ENCODE measurements at places on chromosomes 12 and 14.

DNA sequence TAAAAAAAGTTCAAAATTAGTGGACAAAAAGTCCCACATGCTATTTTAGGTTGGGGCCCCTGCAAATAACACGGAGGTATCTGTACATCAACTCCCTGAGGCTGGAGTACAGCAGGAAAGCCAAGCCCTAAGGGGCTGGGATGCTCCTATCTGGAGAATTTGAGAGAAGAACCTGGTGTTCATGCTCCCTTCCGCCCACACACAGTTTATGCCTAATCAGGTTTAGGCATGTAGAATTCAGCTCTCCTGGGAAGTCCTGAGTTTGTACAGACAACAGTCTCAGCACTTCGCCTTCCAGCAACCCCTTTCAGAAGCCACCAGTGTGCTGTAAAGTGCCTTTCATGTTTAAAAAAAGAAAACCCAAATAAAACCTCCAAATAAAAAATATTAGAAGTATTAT, 237.3 kb upstream of the GRIP1 start:
- DNase-seq: no peak

- no peak for DNase-seq
Observed at GRCh38 chr12:132608231-132609171, 1.9 kb downstream of the LRCOL1 start.

GRCh38 chr12:4449851-4450221, 4.2 kb upstream of the FGF6 start:
- DNase-seq: no peak

DNA sequence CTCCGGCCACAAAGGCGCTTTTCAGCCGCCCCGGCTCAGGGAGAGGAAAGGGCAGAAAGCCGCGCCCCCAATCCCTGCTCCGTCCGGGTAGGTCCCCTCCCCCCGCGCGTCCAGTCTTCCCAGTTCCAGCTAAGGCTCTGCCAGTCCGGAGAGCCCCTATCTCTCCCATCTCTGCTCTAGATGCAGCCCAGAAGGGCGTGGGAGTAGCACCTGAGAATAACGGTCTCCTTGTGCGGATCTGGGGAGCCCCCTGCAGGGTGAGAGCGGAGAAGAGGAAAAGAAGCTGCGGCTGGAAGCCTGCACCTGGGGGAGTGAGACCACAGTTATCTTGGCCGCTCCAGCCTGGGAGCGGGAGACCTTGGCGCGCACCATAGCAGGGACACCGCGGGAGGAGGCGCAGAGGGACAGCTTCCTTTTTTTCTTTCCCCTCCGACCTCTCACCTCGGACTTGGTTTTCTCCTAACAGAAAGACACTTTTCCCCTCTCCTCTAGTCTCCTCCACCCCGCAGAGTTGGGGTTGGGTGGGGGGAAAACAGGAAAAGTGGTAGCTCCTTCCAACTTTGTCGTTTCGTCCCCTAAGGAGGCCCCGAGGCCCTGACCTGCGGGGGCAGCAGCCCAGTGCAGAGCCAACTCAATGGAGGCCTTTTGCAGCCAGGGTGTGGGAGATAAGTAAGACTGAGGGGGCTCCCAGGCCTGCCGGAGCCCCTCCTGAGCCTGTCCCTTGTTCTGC, 2.4 kb downstream of the DHH start:
- peak; percentile 64 for DNase-seq

- DNase-seq: no peak
Observed at GRCh38 chr14:69855180-69855832, 23.9 kb upstream of the SMOC1 start.

DNA sequence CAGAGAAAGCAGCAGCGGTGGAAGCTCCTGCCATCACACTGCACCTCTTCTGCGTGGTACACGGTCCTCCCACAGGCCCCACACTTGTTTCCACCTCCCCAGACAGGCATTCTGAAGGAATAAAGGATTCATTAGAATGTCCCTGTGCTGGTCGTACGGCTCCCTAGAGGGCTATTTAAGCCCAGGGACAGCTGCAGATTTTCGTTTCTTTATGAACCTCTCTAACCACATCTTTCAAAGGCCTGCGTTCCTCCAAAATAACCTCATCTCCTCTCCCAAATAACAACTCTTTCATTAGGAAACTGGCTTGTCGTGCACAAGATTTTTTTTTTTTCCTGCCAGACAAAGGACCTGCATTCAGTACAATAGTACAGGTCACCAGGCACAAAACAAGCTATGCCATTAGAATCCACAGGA, 12.7 kb downstream of the CSRP2 start:
- no peak for DNase-seq

GRCh38 chr12:3291939-3292338, 199.1 kb upstream of the PRMT8 start:
- DNase-seq: no peak

GRCh38 chr14:38012056-38012455, 195.6 kb upstream of the SSTR1 start:
- DNase-seq: no peak

GRCh38 chr12:100266585-100266834, 369 bp downstream of the DEPDC4 start:
- DNase-seq: peak; percentile 93

DNA sequence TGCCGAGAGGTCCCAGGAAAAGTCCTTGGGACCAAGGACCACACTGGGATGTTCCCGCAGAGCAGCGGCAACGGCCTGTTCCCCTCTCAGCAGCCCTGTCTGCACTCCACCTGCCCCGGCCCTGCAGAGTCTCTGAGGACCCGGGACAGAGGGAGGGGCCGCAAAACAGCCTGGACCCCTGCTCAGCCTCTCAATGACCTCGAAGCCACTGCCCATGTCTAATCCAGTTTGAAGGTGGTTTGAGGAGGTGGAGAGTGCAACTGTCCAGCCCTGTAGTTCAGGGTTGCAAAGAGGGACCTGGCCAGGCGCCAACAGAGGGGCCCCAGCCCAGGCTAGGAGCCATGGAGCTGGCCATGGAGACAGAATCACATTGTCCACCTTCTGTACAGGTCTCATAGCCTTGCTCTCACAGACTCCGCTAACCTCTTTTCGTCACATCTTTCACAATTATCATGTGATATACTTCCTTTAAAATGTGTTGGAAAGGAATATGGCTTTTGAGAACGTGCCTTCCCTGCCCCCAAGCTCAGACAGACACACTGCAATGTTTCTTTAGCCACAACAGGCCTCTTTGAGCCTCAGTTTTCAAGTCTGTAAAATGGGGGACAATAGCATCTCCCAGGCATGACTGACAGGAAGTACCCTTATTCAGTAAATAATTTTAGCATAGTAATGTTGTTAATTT, 49.3 kb downstream of the ACTN1 start:
- no peak for DNase-seq

GRCh38 chr12:89576572-89577220, 50.8 kb upstream of the POC1B start:
- no peak for DNase-seq

DNA sequence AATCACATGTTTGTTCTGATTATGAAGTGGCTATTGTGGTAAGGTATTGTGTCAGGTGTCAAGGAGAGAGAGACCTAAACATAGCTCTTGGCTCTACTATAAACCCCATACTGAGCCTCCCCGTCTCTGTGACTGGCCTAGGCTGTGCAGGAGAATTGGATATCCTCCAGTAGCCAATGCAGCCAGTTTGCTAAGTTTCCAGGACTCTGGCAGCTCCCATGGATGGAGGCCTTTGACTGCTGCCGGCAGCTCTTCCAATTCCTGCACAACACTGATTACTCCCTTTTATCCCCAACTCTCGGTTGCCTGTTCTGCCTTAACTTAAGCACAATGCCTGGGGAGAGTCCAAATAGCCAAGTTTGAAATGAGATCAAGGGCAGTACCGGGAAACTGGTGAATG, 59.3 kb downstream of the ABCC9 start:
- DNase-seq: no peak

GRCh38 chr12:124423761-124424515, 129.0 kb downstream of the RFLNA start:
- no peak for DNase-seq

GRCh38 chr14:100117633-100118395, 41.6 kb downstream of the DEGS2 start:
- DNase-seq: no peak

GRCh38 chr12:111841236-111841749, 735 bp upstream of the MAPKAPK5 start:
- no peak for DNase-seq

DNA sequence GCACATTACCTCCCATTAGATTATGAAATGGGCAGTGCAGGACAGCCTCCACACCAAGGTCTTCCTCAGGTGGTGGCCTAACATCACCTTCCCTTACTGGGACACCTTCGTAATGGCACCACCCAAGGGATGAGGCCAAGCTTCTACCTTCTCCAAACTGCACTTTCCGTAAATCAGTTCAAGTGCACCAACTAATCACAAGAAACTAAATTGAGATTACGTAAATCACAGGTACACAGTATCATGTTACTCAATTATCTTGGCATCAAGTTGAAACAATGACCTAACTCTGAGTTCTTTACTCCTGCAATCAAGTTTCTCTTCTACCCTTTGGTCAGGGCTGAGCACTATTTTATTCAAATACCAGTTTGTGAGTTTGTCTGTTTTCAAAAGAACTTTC, 13.8 kb downstream of the SLC41A2 start:
- no peak for DNase-seq

- peak; percentile 49 for DNase-seq
Observed at GRCh38 chr12:109868182-109869051, 11.9 kb downstream of the GLTP start.

DNA sequence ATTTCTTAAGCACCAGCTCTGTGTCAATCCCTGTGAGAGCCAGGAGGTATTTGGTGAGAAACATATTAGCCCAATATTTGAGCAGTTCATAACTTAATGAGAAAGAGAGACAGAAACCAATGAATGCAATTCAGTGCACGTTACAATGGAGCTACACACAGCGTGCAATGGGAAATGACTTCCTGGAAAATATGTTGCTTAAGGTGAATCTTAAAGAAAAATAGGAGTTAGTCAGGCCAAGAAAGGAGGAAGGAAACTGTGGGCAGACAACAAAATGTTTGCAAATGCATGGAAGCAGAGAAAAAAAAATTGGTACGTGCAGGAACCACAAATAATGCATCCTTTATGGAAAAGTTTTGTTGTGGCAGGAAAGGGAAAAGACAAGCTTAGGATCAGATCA, 481.7 kb downstream of the BCAT1 start:
- no peak for DNase-seq

DNA sequence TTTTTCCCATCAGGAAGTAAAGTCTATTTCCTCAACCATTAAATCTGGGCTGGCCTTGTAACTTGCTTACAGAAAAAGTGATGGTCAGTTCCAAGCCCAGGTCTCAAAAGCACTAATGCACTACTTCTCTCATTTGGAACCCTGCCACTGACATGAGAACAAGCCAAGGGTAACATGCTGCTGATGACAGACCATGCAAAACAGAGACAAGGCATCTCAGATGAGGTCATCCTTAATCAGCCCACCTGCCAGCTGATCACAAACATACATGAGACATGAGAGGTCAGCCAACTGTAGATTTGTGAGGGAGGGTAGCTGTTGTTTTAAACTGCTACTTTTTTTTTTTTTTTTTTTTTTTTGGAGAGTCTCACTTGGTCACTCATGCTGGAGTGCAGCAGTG, 16.2 kb downstream of the TWF1 start:
- no peak for DNase-seq

GRCh38 chr12:98955284-98955683, 310.2 kb downstream of the APAF1 start:
- DNase-seq: peak; percentile 16

DNA sequence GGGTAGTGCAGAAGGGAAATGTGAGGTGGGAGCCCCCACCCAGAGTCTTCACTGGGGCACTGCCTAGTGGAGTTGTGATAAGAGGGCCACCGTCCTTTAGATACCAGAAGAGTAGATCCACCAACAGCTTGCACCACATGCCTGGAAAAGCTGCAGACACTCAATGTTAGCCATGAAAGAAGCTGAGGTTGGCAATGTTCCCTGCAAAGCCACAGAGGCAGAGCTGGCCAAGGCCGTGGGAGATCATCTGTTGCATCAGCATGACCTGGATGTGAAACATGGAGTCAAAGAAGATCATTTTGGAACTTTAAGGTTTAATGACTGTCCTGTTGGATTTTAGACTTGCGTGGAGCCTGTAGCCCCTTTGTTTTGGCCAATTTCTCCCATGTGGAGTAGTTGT, 468.4 kb upstream of the FOXG1 start:
- DNase-seq: no peak

- DNase-seq: peak; percentile 81
Observed at GRCh38 chr12:14952299-14952921, 9.0 kb downstream of the ARHGDIB start.

GRCh38 chr12:123973552-123974341, 732 bp downstream of the ZNF664 start:
- no peak for DNase-seq

GRCh38 chr14:69044965-69045555, 66.0 kb upstream of the ACTN1 start:
- DNase-seq: no peak

DNA sequence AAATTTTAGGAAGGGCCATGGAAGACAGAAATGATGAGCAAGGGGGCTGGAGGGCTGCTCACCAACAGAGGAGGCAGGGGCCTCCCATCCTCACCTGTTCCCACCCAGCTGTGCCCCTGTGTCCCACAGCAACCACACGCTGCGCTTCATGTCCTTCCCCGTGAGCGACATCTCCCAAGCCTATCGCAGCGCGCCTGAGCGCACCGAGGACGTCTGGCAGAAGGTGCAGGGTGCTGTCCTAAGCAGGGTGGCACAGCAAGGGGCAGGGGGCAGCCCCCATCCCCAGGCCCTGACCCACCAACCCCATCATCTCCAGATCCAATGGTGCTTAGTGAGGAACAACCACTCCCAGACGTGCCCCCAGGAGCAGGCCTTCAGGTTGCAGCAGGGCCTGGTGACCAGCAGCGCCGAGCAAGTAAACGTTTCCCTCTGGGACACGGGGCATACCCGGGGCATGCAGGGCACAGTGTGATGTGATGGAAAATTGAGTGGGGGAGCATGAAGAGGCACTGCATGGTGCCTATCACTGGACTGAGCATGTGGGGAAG, 8.1 kb downstream of the CARMIL3 start:
- DNase-seq: no peak

DNA sequence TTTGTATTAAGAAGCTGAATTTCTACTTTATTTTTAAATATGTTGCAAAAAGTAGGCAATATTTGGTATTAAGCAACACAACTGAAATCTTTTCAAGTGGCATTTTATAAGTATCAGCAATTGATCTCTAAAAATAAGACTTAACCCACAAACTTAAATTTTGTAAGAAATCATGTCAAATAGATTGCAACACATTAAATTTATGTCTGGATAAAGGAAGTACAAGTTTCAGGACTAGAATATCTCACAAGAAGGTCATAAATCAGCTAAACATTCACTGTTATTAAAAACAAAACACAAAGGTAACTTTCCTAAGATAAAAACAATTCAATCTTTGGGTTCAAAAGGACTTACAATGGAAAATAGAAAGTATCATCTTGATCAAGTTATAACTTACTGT, 32.8 kb downstream of the CPNE8 start:
- DNase-seq: no peak

- no peak for DNase-seq
Observed at GRCh38 chr12:121333747-121334146, 18.5 kb downstream of the ANAPC5 start.

- DNase-seq: no peak
Observed at GRCh38 chr14:39366460-39367386, 65.5 kb downstream of the FBXO33 start.

GRCh38 chr12:131528667-131529066, 182.2 kb upstream of the SFSWAP start:
- DNase-seq: no peak

GRCh38 chr14:79209418-79209817, 1001.9 kb downstream of the DIO2 start:
- DNase-seq: no peak

Measured in activated CD4-positive, alpha-beta T cell treated with anti-CD3 and anti-CD28 coated beads, Interleukin-2, Interleukin-4, amounts not matched to agents 100 ng/mL and 50 ng/mL, durations not matched to agents 16 hours and 8 hours (primary cell).